ENCODE measurements at places on chromosomes 11 and 22. TPM values are rescaled to one million over a fixed set of nuclear protein-coding genes. Genes with fewer than 3 reads are reported as not detected.

Gene JRKL
- 6.1 TPM for polyA plus RNA-seq

Gene GRAP2
- 2.1 TPM for polyA plus RNA-seq

Gene MYO7A
- 6.4 TPM for polyA plus RNA-seq

Gene DPAGT1
- polyA plus RNA-seq, result 24.0 TPM

Gene ZPR1
- 23.7 TPM for polyA plus RNA-seq

Gene PPFIBP2
- polyA plus RNA-seq, result 22.6 TPM

Gene CCDC88B
- polyA plus RNA-seq, result 9.1 TPM

Gene MS4A6A
- polyA plus RNA-seq, result 76.3 TPM

Gene C2CD2L
- 3.1 TPM for polyA plus RNA-seq

Gene OR8G1
- polyA plus RNA-seq, result not detected

Gene SLC1A2
- 0.37 TPM for polyA plus RNA-seq

Gene TIGD3
- polyA plus RNA-seq, result 0.08 TPM

Gene VSTM5
- polyA plus RNA-seq, result 0.10 TPM

Gene OR8D4
- not detected for polyA plus RNA-seq

Gene OR51B5
- polyA plus RNA-seq, result not detected

Gene LRRC10B
- polyA plus RNA-seq, result 3.0 TPM

Gene SMTN
- 17.6 TPM for polyA plus RNA-seq

Gene PHETA2
- polyA plus RNA-seq, result 11.8 TPM

Gene LAYN
- 13.4 TPM for polyA plus RNA-seq

Gene SLC22A12
- 0.09 TPM for polyA plus RNA-seq

Gene APIP
- 15.1 TPM for polyA plus RNA-seq

Gene LINC01488
- polyA plus RNA-seq, result not detected

Gene SULT4A1
- polyA plus RNA-seq, result 1.9 TPM

Gene C11orf52
- 22.0 TPM for polyA plus RNA-seq

Gene SAA2
- polyA plus RNA-seq, result 158 TPM

Gene NEFH
- 0.36 TPM for polyA plus RNA-seq

Gene LRRC56
- 1.4 TPM for polyA plus RNA-seq

Gene SERPING1
- polyA plus RNA-seq, result 672 TPM

Gene OTOG
- polyA plus RNA-seq, result not detected

Gene B3GAT1
- polyA plus RNA-seq, result not detected

Gene FAT3
- polyA plus RNA-seq, result 0.22 TPM

Gene FGF3
- polyA plus RNA-seq, result not detected

Gene OR10D3
- not detected for polyA plus RNA-seq

Gene BTBD18
- polyA plus RNA-seq, result not detected

Gene GAB4
- polyA plus RNA-seq, result not detected

Gene APBB1
- polyA plus RNA-seq, result 23.4 TPM

Gene FGF19
- not detected for polyA plus RNA-seq

Gene SLC37A2
- polyA plus RNA-seq, result 2.4 TPM

Gene NXPE2
- not detected for polyA plus RNA-seq

Gene TEX12
- not detected for polyA plus RNA-seq

Gene TRIM49D2
- not detected for polyA plus RNA-seq

Gene ANO3
- polyA plus RNA-seq, result 0.41 TPM

Gene RFPL3
- not detected for polyA plus RNA-seq

Gene TCIRG1
- polyA plus RNA-seq, result 263 TPM

Gene SYT7
- 2.4 TPM for polyA plus RNA-seq

Gene GPR83
- polyA plus RNA-seq, result 0.56 TPM

Gene BACE1
- polyA plus RNA-seq, result 28.7 TPM

Gene CD3E
- polyA plus RNA-seq, result 4.3 TPM

Gene ELMOD1
- polyA plus RNA-seq, result 0.02 TPM

Gene CCDC87
- not detected for polyA plus RNA-seq

Gene MYEOV
- 15.9 TPM for polyA plus RNA-seq

Gene SHANK3
- 80.5 TPM for polyA plus RNA-seq

Gene DDI1
- not detected for polyA plus RNA-seq

Gene CBLIF
- 2.1 TPM for polyA plus RNA-seq

Gene OR8K3
- polyA plus RNA-seq, result not detected

Gene IFITM2
- 1,862 TPM for polyA plus RNA-seq

Gene TPBGL
- not detected for polyA plus RNA-seq

All from adipose tissue (tissue), 3 donors.